ENCODE measurements at places on chromosomes 7 and 10. TPM values are rescaled to one million over a fixed set of nuclear protein-coding genes. Genes with fewer than 3 reads are reported as not detected.

The GNAT3 gene
- 0.16 TPM for total RNA-seq

The FAM241B gene
- not detected for total RNA-seq

The CCDC126 gene
- total RNA-seq, result 7.0 TPM

The ICA1 gene
- 3.1 TPM for total RNA-seq

The AOAH gene
- not detected for total RNA-seq

The HOXA6 gene
- 15.0 TPM for total RNA-seq

The AKR1C2 gene
- 3.7 TPM for total RNA-seq

The CAMK2B gene
- not detected for total RNA-seq

The MRC1 gene
- 0.13 TPM for total RNA-seq

The AEBP1 gene
- 84.2 TPM for total RNA-seq

The IGF2BP3 gene
- total RNA-seq, result 44.3 TPM

The HOGA1 gene
- total RNA-seq, result 0.13 TPM

The MAP3K8 gene
- total RNA-seq, result 8.3 TPM

The ARHGAP22 gene
- total RNA-seq, result 31.0 TPM

The SUN3 gene
- total RNA-seq, result not detected
